ENCODE measurements at places on chromosomes 2 and 18.

GRCh38 chr18:12659904-12660605 lies 2.1 kb upstream of the SPIRE1 start:
- DNase-seq, result peak; percentile 46

DNA sequence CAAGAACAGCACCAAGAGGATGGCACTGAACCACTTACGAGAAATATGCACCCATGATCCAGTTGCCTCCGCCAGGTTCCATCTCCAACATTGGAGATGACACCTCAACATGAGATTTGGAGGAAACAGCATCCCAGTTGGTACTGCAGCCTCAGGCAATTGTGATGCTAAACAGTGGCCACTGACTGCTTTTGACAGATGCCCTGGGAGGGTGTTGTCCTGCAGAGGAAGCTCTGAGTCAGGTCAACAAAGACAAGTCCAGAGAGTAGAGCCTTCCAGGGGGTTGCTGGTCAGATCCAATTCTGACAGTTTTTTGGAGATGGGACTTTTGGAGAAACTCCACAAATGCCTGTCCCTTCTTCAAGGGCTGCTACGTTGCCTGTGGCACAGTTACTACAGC lies 82.4 kb downstream of the SNTG2 start:
- DNase-seq, result no peak

- DNase-seq, result no peak
Measured at GRCh38 chr2:232483311-232483922, 4.2 kb downstream of the ECEL1 start.

DNA sequence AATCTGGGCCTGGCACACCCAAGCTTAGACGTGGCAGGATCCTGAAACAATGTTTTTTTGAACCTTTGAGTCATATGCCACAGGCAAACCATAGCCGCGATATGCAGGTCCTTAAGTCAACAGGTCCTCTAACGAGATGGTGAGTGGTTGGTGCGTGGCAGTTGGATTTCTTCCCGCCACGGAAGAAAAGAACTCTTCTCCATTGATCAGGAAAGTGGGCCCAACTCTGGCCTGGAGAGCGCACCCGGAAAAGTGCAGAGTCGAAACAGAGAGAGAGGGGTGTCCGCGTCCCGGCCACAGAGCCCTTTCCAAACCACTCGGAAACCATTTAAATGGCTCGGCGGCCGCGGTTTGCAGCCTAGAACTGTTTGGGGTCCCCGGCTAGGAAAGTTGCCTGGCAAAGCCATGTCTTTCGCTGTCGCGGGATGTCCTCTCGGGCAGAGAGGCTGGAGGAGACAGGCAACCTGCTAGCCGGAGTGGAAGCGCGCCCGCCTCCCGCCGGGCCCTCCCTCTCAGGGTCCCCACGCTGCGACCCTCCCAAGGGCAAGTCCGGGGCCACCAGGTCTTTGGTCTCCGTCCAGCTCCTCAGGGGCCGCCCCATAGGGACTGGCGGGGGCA lies 777 bp downstream of the GALNT3 start:
- DNase-seq, result peak; percentile 23

GRCh38 chr2:78861546-78861945 lies 164.0 kb upstream of the REG3G start:
- no peak for DNase-seq

- DNase-seq, result peak; percentile 43
Measured at GRCh38 chr2:11698009-11698922, 28.3 kb upstream of the NTSR2 start.

- DNase-seq, result no peak
Measured at GRCh38 chr18:62838475-62839098, 123.2 kb downstream of the PHLPP1 start.

DNA sequence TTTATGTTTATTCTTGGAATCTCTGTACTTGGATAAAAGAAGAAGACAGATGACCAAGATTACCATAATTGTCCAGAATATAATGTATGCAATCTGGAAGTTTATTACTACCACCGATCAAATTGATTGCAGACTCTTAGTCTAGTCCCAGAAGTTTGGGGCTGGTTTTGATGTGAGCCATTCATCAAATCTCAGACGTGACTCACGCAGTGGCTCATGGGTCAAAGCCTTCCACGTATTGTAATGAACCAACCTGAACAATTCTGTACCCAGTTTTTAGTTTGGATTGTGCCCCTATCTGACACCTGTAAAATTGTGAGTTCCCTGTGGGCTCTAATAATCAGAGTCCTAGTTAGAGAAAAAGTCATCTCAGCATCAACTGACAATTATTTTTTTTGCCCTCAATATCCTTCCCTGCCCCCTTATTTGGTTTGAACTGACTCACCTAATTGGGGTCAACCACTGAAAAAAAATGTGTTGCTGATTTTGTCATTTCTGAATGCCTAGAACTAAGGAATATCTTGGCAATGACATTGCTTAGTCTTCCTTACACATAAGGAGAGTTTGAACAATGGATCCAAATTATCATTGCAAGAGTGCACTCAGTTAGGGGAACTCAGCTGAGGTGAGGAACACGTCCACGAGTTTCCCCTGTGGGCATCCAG lies 219.5 kb upstream of the NRP2 start:
- DNase-seq, result no peak

- peak; percentile 71 for DNase-seq
Measured at GRCh38 chr2:240245706-240246105, 105.2 kb upstream of the OTOS start.

Data from glutamatergic neuron (in vitro differentiated cells).